ENCODE measurements at places on chromosomes 12 and 14.

- no peak for DNase-seq
These were observed 124.8 kb downstream of the PLCZ1 start for GRCh38 chr12:18612971-18613370.

GRCh38 chr14:100554082-100554677, 33.0 kb downstream of the BEGAIN start:
- no peak for DNase-seq

GRCh38 chr14:77022236-77022852, 6.2 kb downstream of the IRF2BPL start:
- DNase-seq: no peak

- no peak for DNase-seq
These were observed at the start of gene PTPRR for GRCh38 chr12:70920251-70920851. Gene PTPRR, minus strand, starts transcription at chr12:70920738. Its CDS starts 348 bp downstream, at chr12:70920390.

DNA sequence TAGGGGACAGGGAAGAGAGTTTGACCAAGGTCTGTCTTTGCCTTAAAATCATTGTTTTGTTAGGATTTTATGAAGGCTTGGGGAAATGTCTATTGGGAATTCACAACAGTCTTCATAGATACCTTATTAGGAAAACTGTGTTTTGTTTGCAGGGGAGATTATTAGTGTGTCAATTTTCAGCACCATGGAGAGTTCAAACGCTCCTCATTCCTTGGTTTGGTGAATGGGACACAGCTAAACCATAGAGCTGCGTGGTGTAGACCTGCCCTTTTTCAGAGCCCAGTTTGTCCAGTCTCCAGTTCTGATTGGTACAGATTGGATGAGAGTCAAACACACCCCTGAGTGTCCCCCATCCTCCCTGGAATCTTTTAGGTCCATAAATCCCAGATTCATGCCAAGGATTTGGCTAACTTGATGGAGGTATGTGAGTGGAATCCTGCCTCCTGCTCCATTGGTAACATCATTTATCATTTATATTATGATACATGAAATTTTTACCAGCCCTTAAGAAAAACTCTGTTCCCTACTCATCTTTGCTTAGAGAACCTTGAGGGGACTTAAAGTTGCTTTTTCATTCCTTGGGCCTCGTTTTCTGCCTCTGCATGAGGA, 12.0 kb downstream of the NGDN start:
- no peak for DNase-seq

GRCh38 chr12:54228471-54228870, 39.7 kb upstream of the SMUG1 start:
- DNase-seq: no peak

DNA sequence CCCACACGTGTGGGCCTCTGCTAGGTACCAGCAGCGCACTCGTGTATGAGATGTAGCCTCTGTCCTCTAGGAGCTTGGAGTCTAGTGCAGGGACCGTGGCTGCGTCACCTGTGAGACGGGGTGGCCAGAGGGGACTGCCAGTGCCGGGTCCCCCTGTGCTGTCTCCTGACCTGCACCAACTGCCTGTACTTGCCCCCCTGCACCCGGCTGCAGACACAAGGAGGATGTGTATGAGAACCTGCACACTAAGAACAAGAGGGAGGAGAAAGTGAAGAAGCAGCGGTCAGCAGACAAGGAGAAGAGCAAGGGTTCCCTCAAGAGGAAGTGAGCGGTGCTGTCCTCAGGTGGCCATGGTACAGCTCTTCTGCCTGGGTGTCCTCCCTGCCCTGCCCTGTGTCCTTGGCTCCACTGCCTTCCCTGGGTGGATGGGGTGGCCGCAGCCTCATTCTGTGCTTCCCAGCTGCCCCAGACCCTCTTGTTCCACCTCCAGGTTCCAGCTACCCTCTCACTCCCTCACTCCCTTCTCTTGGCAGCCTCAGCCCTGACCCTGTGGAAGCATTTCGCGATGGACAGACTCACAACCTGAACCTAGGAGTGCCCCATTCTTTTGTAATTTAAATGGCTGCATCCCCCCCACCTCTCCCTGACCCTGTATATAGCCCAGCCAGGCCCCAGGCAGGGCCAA, 9.6 kb downstream of the PTPN6 start:
- DNase-seq: no peak

DNA sequence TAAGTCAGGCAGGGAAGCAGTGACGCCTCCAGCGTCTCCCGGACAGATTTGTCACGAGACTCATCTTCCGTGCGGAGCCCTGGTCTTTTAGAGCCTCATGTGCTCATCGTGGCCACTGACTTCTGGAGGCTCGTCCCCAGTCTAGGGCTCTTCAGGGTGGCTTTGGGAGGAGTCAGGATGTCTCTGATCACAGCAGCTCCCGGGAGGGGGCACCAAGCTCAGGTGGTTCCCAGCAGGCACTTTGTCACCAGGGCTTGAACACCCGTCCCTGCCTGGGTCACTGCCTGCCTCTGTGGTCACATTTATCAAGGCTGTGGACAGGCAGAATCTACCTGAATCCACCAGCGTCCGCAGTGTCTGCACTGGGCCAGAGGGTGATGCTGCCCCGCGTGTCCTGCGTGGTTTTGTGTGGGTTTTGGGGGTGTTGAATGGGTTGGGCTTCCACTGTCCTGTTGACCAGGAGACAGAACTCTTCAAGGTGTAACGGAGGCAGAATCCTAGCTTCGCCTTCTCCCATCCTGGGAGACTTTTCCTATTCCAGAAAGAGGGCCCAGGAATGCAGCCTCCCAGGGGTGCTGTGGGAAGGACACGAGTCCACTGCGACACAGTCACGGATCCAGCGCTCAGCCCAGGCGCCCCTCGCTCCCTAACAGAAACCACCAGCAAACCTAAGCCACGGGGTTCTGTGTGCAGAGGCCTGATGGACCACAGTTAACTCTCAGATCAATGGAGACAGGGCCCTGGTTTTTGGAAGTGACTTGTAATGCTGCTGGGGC, 132.3 kb downstream of the ADGRD1 start:
- DNase-seq: no peak

DNA sequence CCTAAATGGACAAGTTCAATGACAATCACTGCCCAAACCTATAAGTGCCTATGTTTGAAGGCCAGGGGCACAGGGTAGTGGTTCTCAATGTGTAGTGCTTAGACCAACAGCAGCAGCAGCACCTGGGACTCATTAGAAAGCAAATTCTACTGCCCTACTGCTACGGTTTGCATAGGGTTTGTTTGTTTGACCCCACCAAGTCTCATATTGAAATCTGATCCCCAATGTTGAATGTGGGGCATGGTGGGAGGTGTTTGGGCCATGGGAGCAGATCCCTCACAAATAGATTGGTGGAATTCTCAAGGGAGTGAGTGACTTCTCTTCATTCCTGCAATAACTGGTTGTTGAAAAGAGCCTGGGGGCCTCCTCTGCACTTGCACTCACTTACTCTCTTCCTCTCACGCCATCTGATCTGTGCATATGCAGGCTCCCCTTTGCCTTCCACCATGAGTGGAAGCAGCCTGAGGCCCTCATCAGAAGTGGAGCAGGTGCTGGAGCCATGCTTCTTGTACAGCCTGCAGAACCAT, 39.5 kb downstream of the PPM1H start:
- no peak for DNase-seq

GRCh38 chr12:128339631-128340030, 72.7 kb downstream of the TMEM132C start:
- no peak for DNase-seq

DNA sequence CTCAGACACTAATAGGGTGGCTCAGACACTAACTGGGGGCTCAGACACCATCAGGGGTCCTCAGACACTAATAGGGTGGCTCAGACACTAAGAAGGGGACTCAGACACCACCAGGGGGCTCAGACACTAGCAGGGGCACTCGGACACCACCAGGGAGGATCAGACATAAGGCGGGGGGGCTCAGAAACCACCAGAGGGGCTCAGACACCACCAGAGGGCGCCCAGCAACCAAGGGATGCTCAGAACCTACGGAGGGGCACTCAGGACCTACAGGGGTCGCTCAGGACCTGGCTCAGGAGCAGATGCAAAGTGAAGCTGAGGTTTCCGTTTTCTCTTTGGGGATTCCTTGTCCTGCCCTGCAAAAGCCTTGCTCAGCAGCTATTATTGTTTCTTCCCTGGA, 448.5 kb downstream of the TMEM121 start:
- DNase-seq: no peak

DNA sequence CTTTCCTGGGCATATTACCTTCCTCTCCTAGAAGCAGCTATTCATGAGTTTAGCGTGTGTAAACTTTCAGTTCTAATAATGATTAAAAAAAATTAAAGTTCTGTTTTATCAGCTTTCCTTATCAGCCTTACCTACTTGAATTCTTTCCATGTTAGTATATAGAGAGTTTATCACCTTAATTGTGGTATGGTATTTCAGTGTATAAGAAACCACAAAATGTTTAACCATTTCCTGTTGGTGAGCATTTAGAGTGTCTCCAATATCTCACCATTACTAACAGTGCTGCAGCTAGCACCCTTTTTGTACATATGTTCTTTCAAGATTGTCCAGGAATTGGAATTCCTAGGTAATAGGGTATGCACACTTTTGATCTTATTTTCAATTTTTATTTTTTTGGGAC, 89.5 kb downstream of the FBXO33 start:
- DNase-seq: no peak

GRCh38 chr12:6858799-6859198, 6.8 kb downstream of the USP5 start:
- DNase-seq: no peak

GRCh38 chr12:64107776-64108175, 114.3 kb downstream of the KICS2 start:
- no peak for DNase-seq

GRCh38 chr14:91232603-91233002, 11.9 kb downstream of the GPR68 start:
- DNase-seq: no peak

DNA sequence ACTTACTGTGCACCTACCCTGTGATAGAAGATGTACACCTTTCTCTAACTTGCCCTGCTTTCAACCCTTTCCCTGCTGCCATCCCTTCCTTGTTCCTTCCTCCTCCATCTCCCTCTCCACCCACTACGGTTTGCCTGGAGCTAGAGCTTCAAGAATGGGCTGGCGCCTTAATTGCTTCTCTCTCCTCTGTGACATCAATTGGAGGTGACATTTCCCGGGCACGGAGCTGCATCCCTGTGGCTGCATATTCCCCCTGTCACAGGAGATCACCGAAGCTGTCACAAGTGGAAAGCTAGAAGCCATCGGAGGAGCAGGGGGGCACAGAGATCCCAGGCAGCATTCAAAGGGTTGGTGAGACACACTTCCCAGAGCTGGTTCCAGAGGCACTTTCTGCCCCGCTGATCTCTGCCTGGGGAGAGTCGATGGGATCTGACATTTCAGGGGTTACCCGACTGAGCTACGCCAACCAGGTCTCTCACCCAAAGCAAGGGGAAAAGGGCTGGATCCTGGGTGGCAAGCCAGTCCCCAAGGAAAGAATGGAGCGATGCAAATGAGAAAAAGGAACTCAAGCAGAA, 604.9 kb downstream of the MED13L start:
- no peak for DNase-seq

- DNase-seq: no peak
These were observed 54.1 kb downstream of the KRT80 start for GRCh38 chr12:52137746-52138145.

DNA sequence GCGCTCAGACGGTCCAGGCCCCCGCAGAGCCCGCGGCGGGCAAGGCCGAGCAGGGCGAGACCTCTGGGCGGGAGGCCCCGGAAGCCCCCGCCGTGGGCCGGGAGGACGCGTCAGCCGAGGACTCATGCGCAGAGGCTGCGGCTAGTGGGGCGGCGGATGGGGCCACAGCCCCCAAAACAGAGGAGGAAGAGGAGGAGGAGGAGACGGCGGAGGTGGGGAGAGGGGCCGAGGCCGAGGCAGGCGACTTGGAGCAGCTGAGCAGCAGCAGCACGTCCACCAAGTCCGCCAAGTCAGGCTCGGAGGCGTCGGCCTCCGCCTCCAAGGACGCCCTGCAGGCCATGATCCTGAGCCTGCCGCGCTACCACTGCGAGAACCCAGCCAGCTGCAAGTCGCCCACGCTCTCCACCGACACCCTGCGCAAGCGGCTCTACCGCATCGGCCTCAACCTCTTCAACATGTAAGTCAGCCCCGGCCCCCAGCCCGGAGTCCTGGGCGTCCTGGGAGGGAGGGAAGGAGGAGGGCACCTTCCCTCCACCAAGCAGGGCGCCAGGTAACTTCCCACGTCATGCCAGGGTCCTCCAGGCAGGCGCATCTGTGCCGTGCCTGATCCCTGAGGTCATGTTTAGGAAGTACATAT, 72.4 kb downstream of the IQSEC3 start:
- no peak for DNase-seq

- no peak for DNase-seq
These were observed 340.1 kb downstream of the GLT1D1 start for GRCh38 chr12:129193263-129193871.

DNA sequence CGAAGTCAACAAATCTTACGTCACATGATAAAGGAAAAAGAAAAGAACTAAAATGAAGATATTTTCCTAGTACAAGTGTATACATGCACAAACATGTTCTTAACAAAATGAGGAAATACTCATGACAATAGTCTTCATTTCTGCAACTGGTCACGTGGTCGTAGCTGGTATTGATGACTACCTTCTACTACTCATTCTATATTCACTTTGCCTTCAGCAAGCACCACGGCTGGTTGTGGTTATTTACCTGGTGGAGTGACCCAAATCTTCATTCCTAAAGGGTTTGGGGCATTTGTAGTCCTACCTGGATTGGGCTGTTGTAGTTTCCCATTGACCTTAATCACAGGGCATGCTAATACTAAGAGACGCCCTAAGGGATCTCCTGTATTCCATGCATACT, 51.2 kb downstream of the FIGNL2 start:
- no peak for DNase-seq

DNA sequence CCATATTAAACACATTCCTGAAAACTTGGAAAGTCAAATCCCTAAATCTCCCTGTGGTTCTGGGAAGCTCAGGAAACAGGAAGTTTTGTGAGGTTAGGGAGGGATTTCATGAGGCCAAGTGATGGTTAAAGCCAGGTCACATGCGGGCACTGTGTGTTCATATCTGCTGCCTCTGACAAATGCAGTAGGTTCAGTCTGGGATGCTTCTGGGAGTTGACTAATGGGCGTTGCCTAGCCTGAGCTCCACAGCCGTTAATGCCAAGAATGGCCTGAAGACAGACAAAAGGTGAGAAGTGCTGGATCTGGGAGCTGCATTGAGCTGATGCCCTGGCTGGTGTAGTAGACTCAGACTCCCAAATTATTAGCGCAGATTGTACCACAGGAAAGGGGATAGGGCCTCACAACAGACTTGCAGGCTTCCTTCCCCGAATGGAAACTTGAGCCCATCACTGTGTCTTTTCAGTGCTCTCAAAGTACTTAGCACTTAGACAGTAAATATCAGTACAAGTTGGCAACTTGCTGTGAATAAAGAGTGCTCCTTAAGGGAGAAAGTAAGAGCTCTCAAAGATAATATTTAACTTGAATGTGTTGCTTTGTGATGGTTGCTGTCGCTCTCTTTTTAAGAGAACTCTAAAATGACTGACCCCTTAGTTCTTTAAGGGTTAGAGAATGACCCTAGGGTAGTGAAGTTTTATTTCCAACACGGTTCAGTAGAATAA, 17.3 kb downstream of the GSG1 start:
- no peak for DNase-seq

- DNase-seq: no peak
These were observed 39.2 kb downstream of the ZFP36L1 start for GRCh38 chr14:68753690-68754089.

GRCh38 chr12:81080431-81080983, 2.6 kb downstream of the ACSS3 start:
- no peak for DNase-seq

- DNase-seq: no peak
These were observed 9.9 kb upstream of the CHST11 start for GRCh38 chr12:104446646-104447421.

GRCh38 chr14:76298896-76299295, 77.0 kb upstream of the ESRRB start:
- no peak for DNase-seq

GRCh38 chr12:65526311-65526710, 247.8 kb downstream of the MSRB3 start:
- DNase-seq: no peak
